ENCODE measurements at places on chromosomes 6 and 20.

DNA sequence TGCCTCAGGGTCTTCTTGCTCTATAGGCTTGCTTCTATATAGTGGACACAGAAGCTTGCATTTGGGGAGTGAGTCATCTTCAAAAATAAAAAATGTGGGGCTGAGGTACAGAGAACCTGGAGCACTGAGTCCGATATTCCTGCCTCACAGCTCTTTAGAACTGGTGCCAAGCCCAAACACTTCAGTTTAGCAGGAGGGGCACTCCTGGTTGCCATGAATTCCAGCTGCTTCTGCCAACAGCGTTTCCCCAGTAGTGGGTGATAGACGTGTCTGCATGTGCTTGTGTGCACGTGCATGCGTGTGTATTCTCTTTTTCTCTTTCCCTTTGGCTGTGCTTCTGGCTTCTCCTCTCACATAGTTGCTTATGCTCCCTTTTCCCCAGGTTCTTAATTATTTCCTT, 11.9 kb downstream of the DNPH1 start:
- no peak for DNase-seq

- DNase-seq, result no peak
These were observed 35.2 kb downstream of the SMLR1 start for GRCh38 chr6:130862370-130862769.

GRCh38 chr6:134979142-134979541, 29.2 kb upstream of the ALDH8A1 start:
- peak; percentile 32 for DNase-seq

GRCh38 chr6:26295691-26296555, 69.1 kb upstream of the BTN3A2 start:
- no peak for DNase-seq

DNA sequence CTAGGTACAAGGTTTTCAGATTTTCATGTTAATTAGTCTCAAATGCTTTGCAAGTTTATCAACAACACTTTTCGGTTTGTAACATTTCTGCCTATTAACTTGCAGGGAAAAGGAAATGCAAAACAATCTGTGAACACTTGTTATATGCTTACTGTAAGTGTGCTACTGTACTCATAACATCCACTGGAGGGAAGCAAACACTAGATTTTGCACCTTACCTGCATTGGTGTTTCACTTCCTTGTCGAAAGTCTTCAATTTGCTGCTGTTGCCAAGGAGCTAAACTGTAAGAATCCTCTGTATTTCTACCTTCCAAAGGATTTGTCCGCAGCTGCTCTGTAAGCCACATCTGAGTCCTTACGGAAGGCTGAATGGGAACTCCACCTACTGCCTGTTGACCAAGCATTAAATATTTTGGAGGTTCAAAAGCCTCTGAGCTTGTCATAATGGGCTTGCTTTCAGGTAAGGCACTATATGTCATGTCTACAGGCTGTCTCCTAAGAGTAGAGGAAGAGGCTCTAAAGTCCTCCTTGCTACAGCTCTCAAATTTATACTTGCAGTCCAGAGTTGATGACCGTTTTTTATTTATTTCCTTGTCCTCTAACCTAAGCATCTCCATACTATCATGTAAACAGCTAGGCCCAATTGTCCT, 17.3 kb downstream of the PLN start:
- DNase-seq, result no peak

GRCh38 chr20:5843054-5843592, 92.9 kb downstream of the SHLD1 start:
- DNase-seq, result no peak

- DNase-seq, result no peak
These were observed 799 bp downstream of the TAAR2 start for GRCh38 chr6:132623106-132623845.

DNA sequence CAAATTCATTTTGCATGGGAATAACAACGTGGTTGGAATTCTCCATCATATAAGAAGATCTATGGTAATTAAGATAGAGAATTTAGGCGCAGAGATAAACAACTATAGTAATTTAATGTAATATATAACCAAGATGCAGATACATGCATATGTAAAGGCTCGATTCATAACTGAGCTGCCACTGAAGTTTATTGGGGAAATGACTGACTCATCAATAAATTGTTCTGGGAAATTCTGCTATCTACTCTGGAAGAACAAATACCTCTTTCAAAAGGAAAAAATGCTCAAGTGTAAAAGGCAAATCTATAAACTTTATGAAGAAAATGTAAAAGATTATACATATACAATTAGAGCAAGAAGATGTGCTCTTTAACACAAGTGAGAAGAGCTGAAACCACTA, 596.4 kb downstream of the MMUT start:
- no peak for DNase-seq

DNA sequence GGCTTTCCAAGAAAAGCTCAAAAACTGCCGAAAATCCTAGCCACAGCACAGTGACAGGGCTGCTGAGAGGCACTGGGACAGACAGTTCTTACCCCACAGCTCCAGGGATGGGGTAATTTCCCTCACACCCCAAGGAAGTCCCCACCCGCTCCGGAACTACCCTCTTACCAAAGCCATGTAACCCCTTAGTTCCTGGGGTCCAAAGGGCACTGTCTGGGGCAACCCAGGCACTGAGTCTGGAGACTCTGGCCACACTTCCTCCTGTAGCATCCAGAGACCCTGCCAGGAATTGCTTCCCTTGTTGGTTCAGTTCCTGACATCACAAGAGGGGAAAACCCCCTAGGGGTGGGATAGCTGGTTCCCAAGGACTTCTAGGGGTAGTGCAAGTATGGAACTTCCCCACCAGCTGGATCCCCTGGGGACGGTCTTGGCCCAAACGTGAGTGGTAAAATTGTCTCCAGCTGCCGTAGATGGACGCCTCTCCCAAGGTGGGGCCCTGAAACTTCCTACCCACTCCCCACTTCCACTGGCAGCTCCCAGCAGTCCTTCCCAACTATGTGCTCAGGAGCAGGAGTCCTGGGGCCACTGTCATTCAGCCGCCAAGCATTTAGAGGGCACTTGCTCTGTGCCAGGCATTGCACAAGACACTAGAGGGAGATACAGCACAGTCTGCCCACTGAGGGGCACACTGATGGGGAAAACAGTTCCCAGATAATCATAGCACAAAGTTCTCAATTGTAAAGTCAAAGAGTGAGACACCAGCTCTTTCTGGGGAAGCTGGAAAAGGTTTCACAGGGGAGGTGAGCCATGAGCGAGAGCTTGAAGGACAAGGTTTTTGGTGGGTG, 17.2 kb upstream of the HCK start:
- no peak for DNase-seq
